ENCODE measurements at places on chromosomes 1 and 21. TPM values are rescaled to one million over a fixed set of nuclear protein-coding genes. Genes with fewer than 3 reads are reported as not detected.

DNA sequence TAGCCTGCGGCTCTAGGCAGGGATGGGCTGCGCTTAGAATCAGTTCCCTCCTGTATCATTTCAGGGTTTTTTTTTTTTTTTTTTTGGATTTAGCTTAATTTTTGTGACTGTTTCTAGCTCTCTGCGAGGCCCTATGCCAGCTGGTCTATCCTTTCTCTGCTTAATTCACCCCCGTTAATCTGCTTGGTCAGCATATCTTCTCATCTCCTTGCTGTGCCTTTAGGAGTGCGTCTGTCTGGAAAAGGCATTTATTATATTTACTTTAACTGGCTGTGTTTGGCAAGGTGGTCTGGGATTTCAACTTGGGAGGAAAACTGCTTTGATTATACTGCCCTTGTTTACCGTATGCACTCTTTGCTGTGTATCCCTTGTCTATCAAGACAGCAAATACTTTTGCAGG, 184.8 kb upstream of the KIAA0040 start:
- no peaks in the 10 kb centered on the region for H3K36me3 ChIP-seq
- DNase-seq, result no peak
- no peak overlapping the region for H3K4me3 ChIP-seq

DNA sequence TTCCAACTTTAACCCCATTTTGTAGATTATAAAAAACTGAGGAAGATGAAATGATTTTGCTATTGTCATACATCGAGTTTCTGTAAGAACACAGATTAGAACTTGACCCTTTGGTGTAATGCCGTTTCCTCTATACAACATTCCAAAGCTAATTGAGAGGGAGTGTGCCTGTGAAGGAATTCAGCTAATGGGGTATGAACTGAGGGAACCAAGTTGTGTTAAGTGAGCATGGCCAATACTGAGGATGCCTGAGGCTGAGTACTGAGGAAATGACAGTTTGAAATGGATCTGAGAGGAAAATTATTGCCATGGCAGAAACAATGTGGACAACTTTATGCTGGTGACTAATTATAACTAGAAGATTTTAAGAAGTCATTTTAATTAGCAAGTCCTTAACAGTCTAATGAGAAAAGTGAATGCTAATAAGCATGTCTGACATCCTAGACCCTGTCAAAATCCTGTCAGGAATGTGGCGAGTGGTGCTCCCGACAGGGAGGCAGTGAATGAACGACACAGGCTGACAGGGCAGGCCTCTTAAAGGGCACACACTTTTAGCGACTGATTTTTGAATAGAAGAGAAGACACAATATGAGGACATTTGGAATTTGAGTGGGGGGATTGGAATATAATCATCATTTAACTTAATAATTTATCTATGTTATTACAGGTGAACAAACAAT, 262.5 kb downstream of the HLX start:
- no peak for DNase-seq
- no peak overlapping the region for H3K27ac ChIP-seq
- no peaks in the 10 kb centered on the region for H3K4me1 ChIP-seq
- no peaks in the 10 kb centered on the region for H3K27me3 ChIP-seq
- H3K4me3 ChIP-seq, result no peak overlapping the region

GRCh38 chr1:203321273-203322052, 16.1 kb downstream of the BTG2 start:
- no peaks in the 10 kb centered on the region for H3K27me3 ChIP-seq
- H3K4me3 ChIP-seq, result no peak overlapping the region
- peak overlapping the region; percentile 97 for H3K27ac ChIP-seq
- no peaks in the 10 kb centered on the region for H3K36me3 ChIP-seq
- DNase-seq, result no peak

Gene LHX8
- not detected for polyA plus RNA-seq

Gene SLC66A1
- 23.8 TPM for polyA plus RNA-seq

Gene OR14A2
- not detected for polyA plus RNA-seq

Measured in B cell (primary cell).